Peyer's patch (tissue), 4 donors: ENCODE measurements at places on chromosomes 6 and 20.

DNA sequence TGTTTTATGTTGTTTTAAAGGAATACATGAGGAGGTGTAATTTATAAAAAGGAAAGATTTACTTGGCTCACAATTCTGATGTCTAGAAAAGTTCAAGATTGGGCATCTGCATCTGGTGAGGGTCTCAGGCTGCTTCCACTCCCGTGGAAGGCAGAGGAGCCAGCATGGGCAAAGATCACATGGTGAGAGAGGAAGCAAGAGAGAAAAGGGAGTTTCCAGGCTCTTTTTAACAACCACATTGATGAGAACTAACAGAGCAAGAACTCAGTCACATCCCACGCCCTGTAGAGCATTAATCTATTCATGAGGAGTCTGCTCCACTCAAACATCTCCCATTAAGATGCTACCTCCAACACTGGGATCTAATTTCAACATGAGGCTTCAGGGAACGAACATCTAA is 1666.3 kb downstream of the HACE1 start:
- DNase-seq, result no peak

DNA sequence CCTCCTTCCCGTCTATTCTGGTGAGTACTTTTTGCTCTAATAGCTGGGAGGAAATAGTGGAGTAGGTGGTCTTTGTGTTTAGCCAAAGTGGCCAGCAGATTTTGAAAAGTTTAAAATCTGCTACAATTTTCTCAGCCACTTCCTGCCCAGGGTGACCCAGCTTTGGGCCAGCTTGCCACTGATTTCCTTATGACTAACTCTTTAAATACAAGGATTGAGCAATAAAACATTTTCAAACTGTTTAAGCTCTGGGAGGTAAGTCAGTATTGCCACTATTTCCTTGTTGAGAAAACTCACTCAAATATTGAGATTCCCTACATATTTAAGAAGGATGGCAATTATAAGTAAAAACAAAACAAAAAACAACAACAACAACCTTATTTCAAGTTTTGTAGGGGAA is 54.5 kb downstream of the TRMT11 start:
- no peak for DNase-seq

DNA sequence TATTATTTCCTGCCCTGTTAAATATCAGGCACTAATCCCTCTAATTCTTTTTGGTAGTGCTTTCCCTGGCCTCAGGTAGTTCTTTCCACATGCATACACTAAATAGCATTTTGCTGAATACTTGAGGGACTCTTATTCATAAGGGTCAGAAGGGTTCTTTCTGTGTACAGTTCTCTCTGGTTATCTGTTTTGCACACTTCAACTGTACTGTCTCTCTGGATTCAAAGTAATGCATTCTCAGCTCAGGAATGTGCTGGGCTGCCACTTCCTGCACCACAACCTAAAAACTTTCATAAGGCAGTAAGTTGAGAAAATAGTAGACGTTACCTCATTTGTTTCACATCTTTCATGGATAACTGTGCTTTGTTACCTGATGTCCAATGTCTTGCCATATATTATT is 32.1 kb downstream of the C6orf141 start:
- no peak for DNase-seq

GRCh38 chr6:132484680-132485018 is 28.3 kb downstream of the STX7 start:
- no peak for DNase-seq

DNA sequence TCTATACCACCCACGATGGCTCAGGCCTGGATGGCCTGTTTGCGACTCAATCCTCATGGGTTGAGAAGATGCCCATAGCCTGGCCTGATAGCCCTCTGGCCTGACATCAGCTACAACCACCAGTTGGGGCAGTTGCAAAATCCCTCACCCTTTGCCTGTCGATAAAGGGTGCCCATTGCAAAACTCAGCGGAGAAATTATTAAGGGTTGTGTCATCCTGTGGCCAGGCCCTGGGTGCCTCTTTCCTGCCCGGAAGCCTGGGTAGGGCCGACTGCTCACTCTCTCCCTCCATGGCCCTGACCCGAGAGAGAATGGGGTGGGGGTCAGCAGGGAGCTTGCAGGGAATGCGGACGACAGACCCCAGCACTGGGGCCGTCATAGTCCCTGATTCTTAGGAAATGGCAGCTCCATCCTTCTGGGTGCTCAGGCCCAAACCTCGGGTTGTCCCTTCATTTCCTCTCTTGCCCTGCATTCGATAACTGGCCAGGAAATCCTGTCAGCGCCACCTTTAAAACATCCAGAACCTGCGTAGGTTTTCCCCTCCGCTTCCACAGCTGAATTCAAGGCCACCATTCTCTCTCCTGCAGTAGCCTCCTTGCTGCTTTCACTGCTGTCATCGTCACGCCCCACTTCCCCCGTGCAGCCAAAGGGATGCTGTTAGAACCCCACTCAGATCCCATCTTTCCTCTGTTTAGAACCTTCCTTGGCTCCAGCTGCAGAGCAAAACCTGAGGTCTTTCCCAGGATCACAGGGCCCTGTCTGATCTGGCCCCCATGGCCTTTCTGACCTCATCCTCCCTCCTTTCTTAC is 31.1 kb downstream of the CEBPB start:
- DNase-seq, result peak; percentile 43

- no peak for DNase-seq
Measured at GRCh38 chr20:819680-820322, 13.7 kb upstream of the FAM110A start.

DNA sequence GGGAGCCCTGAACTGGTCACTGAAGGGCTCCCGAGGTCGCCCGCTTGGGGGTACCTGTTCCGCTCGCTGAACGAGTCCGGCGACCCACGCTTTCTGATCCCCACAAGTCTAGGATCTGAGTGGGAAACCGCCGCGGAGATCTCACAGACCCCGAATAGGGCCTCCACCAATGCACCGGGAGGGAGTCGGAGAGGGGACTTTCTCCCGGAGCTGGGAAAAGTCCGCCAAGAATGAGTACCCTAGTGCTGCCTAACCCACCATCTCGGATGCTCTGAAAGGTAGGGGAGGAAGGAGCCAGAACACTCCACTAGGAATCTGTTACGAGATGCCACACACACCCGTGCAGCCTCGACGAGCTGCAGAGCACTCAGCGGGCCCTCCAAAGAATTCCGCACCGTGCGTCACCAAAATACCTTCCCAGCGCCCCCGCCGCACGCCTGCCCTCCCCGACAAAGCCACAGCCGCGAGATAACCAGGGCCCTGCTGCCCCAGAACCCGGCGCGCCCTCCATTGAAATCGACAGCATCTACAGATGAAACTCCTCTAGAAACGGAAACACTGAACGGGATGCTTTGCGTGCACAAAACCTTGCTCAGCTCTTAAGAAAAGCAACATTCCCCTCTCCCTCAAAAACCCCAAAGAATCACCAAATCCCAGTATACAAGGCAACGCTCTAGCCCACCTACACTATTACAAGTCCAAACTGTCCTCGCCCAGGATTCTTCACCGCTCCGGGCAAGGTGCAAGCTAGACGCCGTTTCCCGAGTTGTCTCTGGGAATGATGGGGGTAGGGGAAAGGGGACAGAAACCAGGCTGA is 686 bp downstream of the COL12A1 start:
- peak; percentile 49 for DNase-seq

DNA sequence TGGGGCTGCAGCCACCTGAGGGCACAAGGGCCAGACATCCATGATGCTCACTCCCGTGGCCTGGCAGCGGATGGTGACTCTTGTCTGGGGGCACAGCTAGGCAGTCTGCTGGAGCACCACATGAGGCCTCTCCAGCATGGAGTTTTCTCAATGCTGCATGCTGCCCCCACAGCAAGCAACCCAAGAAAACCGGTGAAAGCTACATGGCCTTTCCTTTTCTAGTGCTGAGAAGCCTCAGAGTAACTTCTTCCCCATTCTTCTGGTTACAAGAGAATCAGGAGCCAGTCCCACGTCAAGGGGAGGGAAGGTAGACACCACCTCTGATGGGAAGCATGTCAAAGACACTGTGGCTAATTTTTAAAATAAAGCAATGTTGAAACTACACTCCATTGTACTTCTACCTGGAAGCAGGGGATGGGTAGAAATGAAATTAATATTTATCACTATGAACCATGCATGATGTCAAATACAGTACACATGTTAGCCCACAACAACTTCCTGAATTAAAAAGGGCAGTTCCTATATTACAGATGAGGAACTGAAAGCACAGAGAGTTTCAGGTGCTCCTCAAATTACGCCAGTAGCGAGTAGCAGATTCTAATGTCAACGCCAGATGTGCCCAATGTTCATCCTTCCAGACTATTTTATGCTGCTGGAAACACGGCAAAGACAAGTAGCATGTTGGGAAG is 101.5 kb downstream of the LAMP5 start:
- no peak for DNase-seq

DNA sequence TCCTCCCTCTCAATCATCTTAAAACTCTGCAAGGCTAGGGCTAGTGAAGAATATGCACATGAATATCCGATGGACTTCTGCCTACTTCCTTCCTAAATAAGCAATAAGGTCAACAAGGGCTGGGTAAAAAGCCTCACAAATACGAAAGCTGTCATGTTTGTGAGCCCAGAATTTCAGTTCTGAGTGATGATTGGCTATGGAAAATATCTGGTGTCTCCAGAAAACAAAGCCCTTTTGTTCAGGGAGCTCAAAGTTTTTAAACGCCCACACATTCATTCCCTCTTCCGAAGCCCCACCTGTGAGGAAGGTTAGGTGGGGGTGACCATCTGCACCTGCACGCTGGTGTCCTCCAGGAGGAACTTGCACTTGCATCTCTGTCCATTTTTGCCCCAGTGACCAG is 126.9 kb upstream of the ARMC2 start:
- no peak for DNase-seq

- DNase-seq, result no peak
Measured at GRCh38 chr6:19298421-19298820, 538.7 kb upstream of the ID4 start.

GRCh38 chr6:166775923-166776220 is 148.8 kb upstream of the RPS6KA2 start:
- DNase-seq, result no peak

GRCh38 chr6:146422789-146423375 is 120.8 kb upstream of the RAB32 start:
- no peak for DNase-seq
